ENCODE measurements at places on chromosomes 1 and 21. TPM values are rescaled to one million over a fixed set of nuclear protein-coding genes. Genes with fewer than 3 reads are reported as not detected.
A peak's percentile ranks its signal among the peaks of the same experiment; 100 is the strongest.

Gene OR2AJ1
- not detected for total RNA-seq

Gene SETSIP
- total RNA-seq, result not detected

Gene RAB3B
- 8.5 TPM for total RNA-seq

Gene CD2
- 0.57 TPM for total RNA-seq

Gene PTPN7
- total RNA-seq, result 0.73 TPM

Gene CLCA1
- not detected for total RNA-seq

Gene SLC45A1
- total RNA-seq, result 5.2 TPM

Gene ZYG11A
- 6.6 TPM for total RNA-seq

Gene ACOT7
- total RNA-seq, result 16.9 TPM

Gene SRGAP2B
- total RNA-seq, result 6.6 TPM

Gene RIMKLA
- total RNA-seq, result 2.3 TPM

Gene KRTAP21-2
- not detected for total RNA-seq

DNA sequence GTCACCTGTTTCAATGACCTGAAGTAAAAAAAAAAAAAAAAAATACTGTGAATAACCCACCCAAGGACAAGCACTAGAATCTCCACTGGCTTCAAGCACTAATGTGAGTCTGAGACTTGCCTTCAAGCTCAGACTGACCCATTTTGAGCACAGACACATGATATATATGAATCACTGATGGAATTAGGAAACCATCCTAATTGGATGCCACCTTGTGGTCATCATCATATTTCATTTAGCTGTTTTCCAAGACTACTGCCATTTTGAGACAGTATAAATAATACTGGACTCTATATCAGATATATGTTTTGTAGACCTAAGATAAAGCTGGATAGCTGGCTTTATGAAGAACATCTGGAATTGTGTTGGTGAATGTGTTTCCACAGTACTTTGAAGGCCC lies 1232.0 kb downstream of the KCNT2 start:
- H3K4me3 ChIP-seq, result no peak overlapping the region
- no peaks in the 10 kb centered on the region for H3K4me1 ChIP-seq
- no peak for DNase-seq
- H3K36me3 ChIP-seq, result no peaks in the 10 kb centered on the region

DNA sequence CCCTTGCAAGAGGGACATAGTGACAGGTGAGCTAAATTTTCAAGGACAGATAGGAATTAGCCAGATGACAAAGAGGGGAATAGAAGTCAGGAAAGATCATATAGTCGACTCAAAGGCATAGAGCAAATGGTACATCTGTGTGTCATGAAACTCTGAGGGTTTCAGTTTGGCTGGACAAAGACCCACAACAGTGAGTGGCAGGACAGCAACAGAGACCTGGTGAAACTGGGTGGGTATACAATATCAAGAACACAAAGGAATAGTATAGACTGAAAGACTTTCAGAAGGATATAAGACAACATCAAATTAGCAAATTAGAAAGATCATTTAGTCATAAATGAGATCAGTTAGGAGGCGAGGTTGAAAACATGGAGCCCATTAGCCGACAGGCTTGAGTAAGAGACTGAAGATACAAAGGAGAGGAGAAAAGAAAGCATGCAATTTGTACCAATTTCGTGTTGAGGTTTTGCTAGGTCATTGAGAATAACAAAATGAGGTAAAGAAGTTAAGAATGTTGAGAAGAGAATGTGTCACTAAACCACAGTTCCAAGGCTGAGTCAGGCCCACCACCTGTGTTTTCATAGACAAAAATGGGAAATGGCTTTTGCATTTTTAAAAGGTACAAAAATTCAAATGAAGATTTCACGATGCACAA lies 213.8 kb downstream of the HHIPL2 start:
- no peak overlapping the region for H3K27ac ChIP-seq
- H3K27me3 ChIP-seq, result no peaks in the 10 kb centered on the region
- DNase-seq, result no peak
- H3K4me3 ChIP-seq, result no peak overlapping the region
- no peaks in the 10 kb centered on the region for H3K4me1 ChIP-seq

- DNase-seq, result no peak
- H3K4me3 ChIP-seq, result no peak overlapping the region
- no peak overlapping the region for H3K27ac ChIP-seq
- no peaks in the 10 kb centered on the region for H3K4me1 ChIP-seq
- no peaks in the 10 kb centered on the region for H3K36me3 ChIP-seq
- H3K27me3 ChIP-seq, result no peaks in the 10 kb centered on the region
Measured at GRCh38 chr1:167110586-167110985, 16.7 kb downstream of the STYXL2 start.

GRCh38 chr1:178509414-178510007 lies 3.4 kb upstream of the TEX35 start:
- H3K27ac ChIP-seq, result no peak overlapping the region
- H3K36me3 ChIP-seq, result no peaks in the 10 kb centered on the region
- H3K4me3 ChIP-seq, result no peak overlapping the region
- no peaks in the 10 kb centered on the region for H3K4me1 ChIP-seq

- no peak for DNase-seq
- no peaks in the 10 kb centered on the region for H3K36me3 ChIP-seq
- no peaks in the 10 kb centered on the region for H3K27me3 ChIP-seq
- H3K27ac ChIP-seq, result peak overlapping the region; percentile 91
- peaks cover 14% of the 10 kb centered on the region for H3K4me1 ChIP-seq
Measured at GRCh38 chr1:234545517-234546386, 64.2 kb downstream of the IRF2BP2 start.

- H3K27ac ChIP-seq, result no peak overlapping the region
- no peak overlapping the region for H3K4me3 ChIP-seq
- no peak for DNase-seq
- no peaks in the 10 kb centered on the region for H3K4me1 ChIP-seq
- no peaks in the 10 kb centered on the region for H3K36me3 ChIP-seq
Measured at GRCh38 chr1:178940068-178940765, 69.3 kb upstream of the ANGPTL1 start.

- no peaks in the 10 kb centered on the region for H3K27me3 ChIP-seq
- H3K4me1 ChIP-seq, result no peaks in the 10 kb centered on the region
- H3K36me3 ChIP-seq, result no peaks in the 10 kb centered on the region
- no peak overlapping the region for H3K27ac ChIP-seq
- DNase-seq, result no peak
Measured at GRCh38 chr1:222064388-222065211, 322.7 kb upstream of the DUSP10 start.

GRCh38 chr1:57252597-57253294 lies 171.1 kb downstream of the DAB1 start:
- H3K36me3 ChIP-seq, result no peaks in the 10 kb centered on the region
- no peaks in the 10 kb centered on the region for H3K4me1 ChIP-seq
- H3K27ac ChIP-seq, result no peak overlapping the region
- H3K4me3 ChIP-seq, result no peak overlapping the region
- no peak for DNase-seq

DNA sequence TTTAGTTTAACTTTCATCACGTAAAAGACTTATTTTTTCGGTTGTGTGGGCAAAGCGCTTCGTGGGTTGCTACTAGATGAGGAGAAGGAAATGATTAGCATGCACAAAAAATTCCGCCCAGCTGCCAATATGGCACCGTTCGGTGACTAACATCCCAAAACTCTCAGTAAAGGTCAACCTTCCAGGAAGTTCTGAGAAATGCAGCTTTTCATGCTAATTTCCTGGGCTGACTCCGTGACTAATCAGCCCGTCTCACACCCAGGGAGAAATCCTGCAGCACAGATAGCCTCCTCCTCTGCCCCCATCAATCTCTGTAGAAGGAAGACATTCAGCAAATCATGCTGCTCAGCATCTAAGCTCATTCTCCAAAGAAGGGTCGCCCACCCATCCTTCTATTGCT lies 34.1 kb downstream of the TMCO4 start:
- H3K36me3 ChIP-seq, result no peaks in the 10 kb centered on the region
- no peak for DNase-seq
- no peak overlapping the region for H3K4me3 ChIP-seq

- H3K36me3 ChIP-seq, result no peaks in the 10 kb centered on the region
- no peak overlapping the region for H3K27ac ChIP-seq
- H3K27me3 ChIP-seq, result no peaks in the 10 kb centered on the region
- peak; percentile 10 for DNase-seq
- H3K4me3 ChIP-seq, result no peak overlapping the region
Measured at GRCh38 chr1:31910933-31911332, 27.2 kb downstream of the PTP4A2 start.

DNA sequence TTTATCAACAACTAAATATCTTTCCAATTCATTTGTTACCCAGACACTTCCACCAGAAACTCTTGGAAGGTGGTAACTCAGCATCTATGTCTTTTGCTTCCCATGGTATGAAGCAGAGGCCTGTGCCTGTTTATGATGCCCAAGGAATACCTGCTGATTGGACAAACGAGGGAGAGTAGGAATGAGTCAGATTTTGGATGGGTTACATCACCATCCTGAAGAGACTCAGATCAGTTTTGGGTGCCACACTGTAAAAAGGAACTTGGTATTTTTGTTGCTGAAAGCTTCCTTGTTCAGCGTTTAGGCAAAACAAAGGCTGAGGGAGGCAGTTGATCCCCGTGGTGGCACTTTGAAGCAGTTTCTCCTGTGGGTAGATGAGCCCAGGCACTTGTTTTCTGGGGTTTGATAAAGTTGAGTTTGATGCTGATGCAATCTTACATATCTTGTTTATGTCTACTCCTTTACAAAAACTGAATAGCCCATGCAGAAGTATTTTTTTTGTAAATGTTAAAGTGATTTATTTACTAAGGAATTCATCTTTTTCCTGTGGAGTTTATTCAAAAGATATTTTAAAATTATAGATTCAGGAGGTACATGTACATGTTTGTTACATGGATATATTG lies 26.7 kb upstream of the CYP4X1 start:
- DNase-seq, result no peak
- no peaks in the 10 kb centered on the region for H3K36me3 ChIP-seq
- no peak overlapping the region for H3K4me3 ChIP-seq
- H3K27me3 ChIP-seq, result no peaks in the 10 kb centered on the region
- no peak overlapping the region for H3K27ac ChIP-seq

DNA sequence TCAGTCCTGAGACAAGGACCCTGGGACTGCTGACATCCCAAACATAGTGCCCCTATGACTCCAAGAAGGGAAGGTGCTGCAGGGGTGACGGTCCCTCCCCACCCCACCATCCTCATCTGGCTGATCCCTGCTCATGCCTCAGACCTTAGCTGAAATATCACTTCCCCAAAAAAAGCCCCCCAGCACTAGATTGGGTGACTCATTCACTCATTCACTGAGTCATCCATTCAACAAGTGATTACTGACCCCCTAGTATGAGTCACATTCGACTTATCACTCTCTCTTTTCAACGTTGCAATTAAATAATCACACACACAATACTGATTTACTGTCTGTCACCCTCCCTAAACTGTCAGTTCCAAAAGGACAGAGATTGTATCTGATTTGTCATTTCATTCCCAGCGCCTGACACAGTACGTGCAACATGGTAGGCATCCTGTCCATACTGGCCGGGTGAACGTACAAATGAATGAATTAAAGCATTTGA lies 48.6 kb downstream of the HIVEP3 start:
- no peak overlapping the region for H3K4me3 ChIP-seq
- H3K27ac ChIP-seq, result no peak overlapping the region
- no peak for DNase-seq
- H3K36me3 ChIP-seq, result no peaks in the 10 kb centered on the region
- no peaks in the 10 kb centered on the region for H3K27me3 ChIP-seq

DNA sequence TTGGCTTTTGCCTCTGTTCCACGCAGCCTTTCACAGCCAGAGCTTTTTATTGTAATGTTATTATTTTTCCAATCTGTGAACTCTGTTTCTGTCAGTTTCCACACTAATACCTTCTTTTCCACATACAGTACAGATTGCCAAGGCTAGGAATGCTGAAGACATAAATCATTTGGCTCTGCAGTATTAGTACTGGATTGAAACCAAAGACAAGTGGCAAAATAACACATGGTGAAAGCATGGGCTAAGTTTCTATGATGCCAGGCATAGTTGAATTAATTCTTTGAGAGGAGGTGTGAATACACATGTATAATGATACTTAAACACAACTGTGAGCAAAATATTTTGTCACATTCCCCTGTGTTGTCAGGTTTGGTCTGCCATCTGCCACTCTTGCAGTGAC lies 73.5 kb downstream of the TMEM200B start:
- DNase-seq, result no peak
- no peaks in the 10 kb centered on the region for H3K4me1 ChIP-seq
- no peaks in the 10 kb centered on the region for H3K36me3 ChIP-seq
- H3K4me3 ChIP-seq, result no peak overlapping the region
- H3K27ac ChIP-seq, result no peak overlapping the region

GRCh38 chr1:228047183-228047466 lies 35.4 kb upstream of the ARF1 start:
- H3K36me3 ChIP-seq, result no peaks in the 10 kb centered on the region
- H3K27me3 ChIP-seq, result no peaks in the 10 kb centered on the region
- DNase-seq, result no peak
- H3K4me1 ChIP-seq, result no peaks in the 10 kb centered on the region
- no peak overlapping the region for H3K27ac ChIP-seq
- no peak overlapping the region for H3K4me3 ChIP-seq

DNA sequence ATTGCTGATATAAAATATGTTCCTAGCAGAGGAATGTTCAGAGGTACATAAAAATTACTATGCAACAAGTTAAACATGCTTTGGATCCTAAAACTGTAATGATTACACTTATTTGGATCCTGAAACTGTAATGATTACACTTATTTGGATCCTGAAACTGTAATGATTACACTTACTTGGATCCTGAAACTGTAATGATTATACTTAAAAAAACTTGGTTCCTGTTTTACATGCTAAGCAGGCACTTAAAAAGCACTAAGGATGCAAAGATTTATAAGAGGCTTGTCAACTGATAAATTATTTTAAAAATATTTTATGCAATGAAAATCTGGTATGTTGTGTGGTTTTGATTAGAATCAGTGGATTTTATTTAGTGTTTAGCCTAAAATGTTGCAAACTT lies 47.7 kb downstream of the ZNHIT6 start:
- H3K4me1 ChIP-seq, result no peaks in the 10 kb centered on the region
- H3K27me3 ChIP-seq, result no peaks in the 10 kb centered on the region
- no peak overlapping the region for H3K27ac ChIP-seq
- DNase-seq, result no peak
- no peak overlapping the region for H3K4me3 ChIP-seq

DNA sequence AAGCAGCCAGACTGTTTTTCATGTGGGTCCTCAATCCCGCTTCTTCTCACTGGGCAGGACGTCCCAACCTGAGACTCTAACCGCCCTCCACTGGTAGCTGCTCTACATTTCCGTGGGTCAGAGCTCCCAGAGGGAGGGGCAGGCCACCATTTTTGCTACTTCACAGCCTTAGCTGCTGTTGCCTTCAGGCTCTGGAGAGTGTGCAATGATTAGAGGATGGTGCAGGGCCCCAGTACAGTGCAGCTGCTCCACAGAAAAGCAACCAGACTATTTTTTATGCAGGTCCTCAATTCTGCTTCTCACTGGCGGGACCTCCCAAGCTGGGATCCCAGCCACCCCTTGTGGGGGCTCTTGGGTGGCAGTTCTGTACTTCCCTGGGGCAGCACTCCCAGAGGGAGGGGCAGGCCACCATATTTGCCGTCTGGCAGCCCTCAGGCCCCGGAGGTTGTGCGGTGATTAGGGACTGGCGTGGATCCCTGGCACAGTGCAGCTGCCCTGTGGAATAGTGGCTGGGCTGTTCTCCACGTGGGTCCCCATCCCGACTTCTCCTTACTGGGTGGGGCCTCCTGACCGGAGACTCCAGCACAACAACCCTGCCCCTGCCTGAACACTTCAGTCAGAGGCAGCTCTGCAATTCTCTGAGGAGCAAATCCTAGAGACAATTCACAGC lies 647.6 kb upstream of the PKN2 start:
- no peak overlapping the region for H3K27ac ChIP-seq
- no peaks in the 10 kb centered on the region for H3K4me1 ChIP-seq
- no peaks in the 10 kb centered on the region for H3K36me3 ChIP-seq
- DNase-seq, result no peak
- H3K27me3 ChIP-seq, result no peaks in the 10 kb centered on the region

Data from prostate gland (tissue), 2 donors.